CD4-positive, alpha-beta T cell treated with Interleukin-21 for 1 hour (primary cell): ENCODE measurements at places on chromosomes 2 and 18.

DNA sequence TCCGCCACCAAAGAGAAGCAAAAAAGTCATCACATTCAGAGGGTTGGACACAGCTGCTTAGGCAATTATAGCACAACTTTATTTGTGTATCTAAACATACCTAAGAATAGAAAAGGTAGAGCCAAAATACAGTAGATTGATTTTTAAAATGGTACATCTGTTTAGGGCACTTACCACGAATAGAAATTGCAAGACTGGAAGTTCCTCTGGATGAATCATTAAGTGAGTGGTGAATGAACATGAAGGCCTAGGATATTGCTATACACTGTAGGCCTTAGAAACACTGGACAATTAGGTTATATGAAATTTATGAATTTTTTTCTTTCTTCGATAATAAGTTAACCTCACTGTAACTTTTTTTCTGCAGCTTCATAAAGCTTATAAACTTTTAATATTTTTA is 687.0 kb downstream of the BCL11A start:
- DNase-seq: no peak

- DNase-seq: no peak
Measured at GRCh38 chr2:79721966-79722365, 209.1 kb downstream of the CTNNA2 start.

- no peak for DNase-seq
Measured at GRCh38 chr2:19648583-19648982, 253.2 kb downstream of the TTC32 start.

DNA sequence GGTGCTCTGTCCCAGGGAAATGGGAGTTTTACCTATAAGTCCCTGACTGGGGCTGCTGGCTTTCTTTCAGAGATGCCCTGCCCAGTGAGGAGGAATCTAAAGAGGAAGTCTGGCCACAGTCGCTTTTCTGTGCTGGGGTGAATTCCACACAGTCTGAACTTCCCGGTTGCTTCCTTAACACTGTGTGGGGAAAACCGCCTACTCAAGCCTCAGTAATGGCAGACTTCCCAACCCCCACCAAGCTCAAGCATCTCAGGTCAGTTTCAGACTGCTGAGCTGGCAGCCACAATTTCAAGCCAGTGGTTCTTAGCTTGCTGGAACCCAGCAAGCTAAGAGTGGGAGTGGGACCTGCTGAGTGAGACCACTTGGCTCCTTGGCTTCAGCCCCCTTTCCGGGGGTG is 54.9 kb downstream of the NUP35 start:
- no peak for DNase-seq

- no peak for DNase-seq
Measured at GRCh38 chr2:78568782-78569373, 456.6 kb upstream of the REG3G start.

DNA sequence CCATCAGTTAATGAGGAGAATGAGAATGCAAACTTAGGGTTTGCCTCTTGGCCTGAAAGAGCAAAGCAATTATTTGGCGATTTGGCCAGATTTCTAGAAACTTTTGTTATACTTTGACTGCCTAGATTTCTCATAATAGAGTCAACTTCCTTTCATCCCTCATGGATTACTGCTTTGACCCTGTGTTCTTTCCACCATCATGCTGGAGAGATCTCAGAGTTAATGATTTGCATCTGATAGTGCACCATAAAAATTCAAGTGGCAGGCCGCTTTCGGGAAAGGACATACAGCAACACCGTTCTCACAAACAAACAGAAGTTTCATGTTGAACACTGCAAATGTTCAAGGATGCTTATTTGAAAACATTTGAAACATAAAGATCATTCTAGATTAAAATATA is 143.7 kb upstream of the ZFP36L2 start:
- no peak for DNase-seq

DNA sequence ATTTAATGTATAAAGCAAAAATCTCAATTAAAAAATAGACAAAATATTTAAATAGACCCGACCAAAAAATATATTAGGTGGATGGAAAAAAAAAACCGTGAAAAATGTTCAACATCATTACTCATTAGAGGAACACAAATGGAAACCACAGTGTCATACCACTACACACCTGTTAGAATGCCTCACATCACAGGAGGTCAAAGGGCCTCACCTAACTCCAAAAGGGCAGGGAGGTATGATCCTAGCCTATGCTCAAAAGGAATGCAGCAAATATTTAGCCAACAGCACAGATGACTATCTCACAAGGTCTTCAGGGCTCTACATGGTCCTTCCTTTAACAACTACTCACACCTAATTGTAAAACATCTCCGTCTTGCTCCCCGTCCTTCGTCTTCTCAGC is 185.5 kb upstream of the SETBP1 start:
- no peak for DNase-seq
